Forelimb muscle (tissue), 1 donor: ENCODE measurements at places on chromosomes 7 and 10.

DNA sequence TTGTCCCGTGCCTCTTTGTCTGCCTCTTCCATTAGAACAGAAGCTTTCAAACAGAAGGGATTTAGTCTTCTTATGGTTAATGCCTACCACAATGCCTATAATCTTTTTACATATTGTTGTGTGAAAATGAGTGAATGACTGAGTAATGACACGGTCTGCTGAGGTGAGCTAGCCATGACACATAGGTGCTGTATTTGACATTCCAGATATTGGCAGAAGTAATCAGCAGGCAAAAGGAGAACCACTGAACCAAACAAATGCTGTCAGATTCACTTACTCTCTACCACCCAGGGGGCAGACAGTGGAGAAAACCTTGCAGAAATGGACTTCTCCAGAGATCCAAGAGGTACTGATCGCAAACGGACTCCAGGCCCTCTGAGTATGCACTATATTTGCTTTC is 377.2 kb upstream of the VWC2 start:
- no peak for DNase-seq

DNA sequence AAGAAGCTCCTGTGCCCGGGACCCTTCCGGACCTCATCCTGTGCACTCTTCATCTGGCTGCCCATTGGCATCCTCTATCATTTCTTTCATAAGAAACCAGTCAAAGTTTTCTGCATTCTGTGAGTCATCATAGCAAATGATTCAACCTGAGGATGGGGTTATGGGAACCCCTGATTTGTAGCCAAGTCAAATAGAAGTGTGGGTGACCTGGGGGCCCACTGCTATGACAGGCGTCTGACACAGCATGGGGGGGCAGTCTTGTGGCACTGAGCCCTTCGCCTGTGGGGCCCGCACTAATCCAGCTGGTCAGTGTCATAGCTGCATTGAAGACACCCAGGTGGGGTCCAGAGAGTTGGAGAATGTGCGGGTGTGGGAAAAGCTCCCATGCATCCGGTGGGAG is 230.4 kb downstream of the USP6NL start:
- no peak for DNase-seq

GRCh38 chr7:155462163-155462735 is 4.3 kb downstream of the EN2 start:
- no peak for DNase-seq

DNA sequence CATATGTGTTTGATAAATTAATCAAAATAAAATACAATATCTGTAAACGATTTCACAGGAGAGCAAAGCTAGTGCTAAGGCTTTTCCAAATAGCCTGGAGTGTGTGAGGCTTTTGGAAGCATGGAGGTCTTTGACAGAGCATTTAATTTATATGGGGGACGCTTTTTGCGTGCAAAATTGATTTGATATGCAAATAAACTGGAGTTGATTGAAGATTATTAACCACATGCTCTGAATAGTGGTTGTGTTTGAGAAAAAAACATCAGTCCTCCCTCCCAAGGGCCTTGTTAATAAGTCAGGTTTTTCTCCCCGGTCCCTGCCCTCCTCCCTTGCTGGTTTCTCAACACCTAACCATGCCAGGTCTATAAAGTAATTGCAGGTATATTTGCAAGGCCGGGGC is 85.1 kb upstream of the FGFR2 start:
- no peak for DNase-seq

- no peak for DNase-seq
These were observed 36.6 kb downstream of the RBM28 start for GRCh38 chr7:128307061-128307460.

- no peak for DNase-seq
These were observed 42.9 kb downstream of the C10orf120 start for GRCh38 chr10:122656741-122657140.

DNA sequence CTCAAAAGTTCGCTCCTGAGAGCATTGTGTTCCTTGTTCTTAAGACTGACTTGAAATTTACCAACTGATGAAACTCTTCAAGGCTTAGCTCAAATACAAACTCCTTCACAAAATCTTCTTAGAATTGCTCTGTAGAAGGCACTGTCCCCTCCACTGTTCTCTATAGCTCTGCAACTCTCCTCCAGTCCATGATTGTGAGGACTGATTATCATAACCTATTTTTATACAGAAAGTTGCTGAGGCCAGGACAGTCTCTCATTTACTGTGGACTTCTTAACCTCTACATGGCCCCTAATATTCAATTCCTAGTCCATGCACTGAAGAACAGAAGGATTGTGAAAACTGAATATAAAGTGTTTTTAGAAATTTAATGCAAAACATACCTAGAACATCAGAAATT is 53.2 kb downstream of the RHOBTB1 start:
- DNase-seq, result no peak

- DNase-seq, result no peak
These were observed 18.1 kb downstream of the LRMDA start for GRCh38 chr10:75449382-75450074.

DNA sequence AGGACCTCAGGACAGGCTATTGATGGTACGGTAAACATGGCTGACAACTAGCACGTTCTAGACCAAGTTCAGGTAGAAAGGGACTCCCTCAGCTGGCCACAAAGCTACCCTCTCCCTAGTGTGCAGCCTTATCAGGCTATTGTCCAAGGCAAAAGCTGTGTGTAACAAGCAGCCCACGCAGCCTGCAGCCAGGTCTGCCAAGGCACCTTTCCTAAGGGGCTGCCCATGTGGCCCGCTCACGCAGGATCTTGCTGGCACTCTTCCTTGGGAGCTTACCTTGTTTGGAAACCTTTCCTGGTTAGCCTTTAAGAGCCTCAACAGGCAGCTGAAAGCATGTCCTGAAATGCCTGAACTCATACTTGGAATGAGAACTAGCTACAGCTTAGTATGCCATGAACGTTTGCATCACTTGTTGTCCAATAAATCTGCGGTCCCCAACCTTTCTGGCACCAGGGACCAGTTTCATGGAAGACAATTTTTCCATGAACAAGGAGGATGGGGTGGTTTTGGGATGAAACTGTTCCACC is 51.7 kb downstream of the SYPL1 start:
- DNase-seq, result no peak

DNA sequence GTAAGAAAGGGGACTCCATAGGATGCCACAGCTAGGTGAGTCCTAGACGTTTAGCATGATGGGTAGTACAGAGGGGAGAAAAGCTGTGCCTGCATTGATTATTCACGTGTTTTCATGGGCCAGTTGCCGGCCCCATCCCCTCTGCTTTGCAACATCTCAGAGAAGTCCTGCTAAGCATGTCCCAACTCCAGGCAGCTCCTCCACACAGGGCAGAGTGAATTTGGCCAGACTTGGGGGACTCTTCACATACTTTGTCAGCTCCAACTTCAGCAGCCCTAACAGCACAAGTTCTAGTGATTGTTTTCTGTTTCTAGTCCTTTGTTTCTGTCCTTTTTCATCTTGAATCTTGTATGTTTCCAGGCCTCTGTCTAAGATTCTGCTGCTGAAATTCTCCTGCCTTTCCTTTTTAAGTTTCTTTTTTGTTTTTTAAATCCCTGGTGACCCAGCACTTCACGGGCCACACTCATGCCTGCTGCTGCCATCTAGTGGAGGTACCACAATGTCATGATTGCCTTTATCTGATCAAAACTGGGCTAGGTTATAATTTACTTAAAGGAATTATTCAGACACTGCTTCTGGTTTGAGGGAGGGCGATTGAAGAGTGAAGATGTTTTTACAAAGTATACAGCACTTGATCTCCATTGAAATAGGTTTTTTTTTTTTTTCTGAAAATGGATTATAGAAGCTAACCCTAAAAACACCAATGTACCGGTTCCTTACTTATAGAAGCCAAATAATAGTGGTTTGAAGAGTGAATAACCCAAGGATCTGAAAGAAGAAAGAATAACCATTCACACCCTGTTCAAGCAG is 276.9 kb downstream of the CSTF2T start:
- peak; percentile 46 for DNase-seq

GRCh38 chr10:119705434-119705831 is 20.4 kb upstream of the INPP5F start:
- DNase-seq, result no peak

- DNase-seq, result no peak
These were observed 57.4 kb upstream of the TRIM8 start for GRCh38 chr10:102586858-102587257.

DNA sequence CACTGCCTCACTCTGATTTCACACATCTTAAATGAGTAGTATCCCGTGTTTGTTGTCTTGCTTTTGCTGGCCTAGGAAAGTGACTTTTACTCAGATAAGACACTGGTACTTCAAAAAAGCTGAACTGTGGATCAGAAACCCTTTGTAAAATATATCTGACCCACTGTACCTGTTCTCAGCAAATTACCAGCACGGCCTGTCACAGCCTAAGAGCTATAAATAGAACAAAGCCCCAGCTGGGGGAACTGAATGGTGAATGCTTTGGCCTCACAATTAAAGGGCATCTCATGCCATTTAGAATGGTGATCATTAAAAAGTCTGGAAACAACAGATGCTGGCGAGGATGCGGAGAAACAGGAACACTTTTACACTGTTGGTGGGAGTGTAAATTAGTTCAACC is 76.1 kb downstream of the CREB3L2 start:
- DNase-seq, result no peak

DNA sequence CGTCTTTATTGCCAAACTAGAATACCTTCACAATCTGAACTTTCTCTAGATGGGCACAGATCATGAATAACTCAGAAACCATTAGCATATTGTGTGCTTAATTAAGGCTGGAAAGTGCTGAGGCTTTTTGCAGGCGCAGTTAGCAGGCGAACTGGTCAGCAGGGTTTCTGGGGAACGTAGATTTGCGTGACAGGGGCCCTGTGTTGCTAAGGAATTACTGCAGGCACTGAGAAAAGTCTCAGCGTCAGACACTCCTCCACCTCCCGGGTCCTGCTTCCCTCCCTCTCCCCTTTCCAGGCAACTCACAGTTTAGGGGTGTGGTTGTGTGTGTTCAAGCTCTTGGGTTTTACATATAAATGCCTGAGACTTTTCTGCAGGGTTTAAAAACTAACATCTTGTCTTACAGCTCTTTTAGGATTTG is 2.2 kb downstream of the MAP3K8 start:
- DNase-seq, result no peak

- peak; percentile 39 for DNase-seq
These were observed 119.0 kb downstream of the FZD1 start for GRCh38 chr7:91383053-91383904.

DNA sequence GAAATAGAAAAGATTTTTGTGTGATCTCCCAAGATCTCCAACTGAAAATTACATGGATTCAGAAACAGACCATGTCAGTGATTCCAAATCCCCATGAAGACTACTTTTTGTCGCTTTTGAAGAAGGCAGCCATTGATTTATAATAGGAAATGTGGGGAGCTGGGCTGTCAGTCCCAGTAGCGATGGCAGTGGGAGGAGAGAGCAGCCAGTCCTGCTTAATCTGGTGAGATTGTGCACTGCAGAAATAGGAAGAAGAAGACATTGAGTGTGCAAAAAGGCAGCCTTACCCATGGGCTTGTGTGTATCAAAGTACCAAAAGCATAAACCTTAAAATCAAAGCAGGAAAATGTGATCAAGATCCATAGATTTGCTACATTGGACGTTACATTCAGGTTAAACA is 4.8 kb downstream of the ADRB1 start:
- DNase-seq, result no peak

DNA sequence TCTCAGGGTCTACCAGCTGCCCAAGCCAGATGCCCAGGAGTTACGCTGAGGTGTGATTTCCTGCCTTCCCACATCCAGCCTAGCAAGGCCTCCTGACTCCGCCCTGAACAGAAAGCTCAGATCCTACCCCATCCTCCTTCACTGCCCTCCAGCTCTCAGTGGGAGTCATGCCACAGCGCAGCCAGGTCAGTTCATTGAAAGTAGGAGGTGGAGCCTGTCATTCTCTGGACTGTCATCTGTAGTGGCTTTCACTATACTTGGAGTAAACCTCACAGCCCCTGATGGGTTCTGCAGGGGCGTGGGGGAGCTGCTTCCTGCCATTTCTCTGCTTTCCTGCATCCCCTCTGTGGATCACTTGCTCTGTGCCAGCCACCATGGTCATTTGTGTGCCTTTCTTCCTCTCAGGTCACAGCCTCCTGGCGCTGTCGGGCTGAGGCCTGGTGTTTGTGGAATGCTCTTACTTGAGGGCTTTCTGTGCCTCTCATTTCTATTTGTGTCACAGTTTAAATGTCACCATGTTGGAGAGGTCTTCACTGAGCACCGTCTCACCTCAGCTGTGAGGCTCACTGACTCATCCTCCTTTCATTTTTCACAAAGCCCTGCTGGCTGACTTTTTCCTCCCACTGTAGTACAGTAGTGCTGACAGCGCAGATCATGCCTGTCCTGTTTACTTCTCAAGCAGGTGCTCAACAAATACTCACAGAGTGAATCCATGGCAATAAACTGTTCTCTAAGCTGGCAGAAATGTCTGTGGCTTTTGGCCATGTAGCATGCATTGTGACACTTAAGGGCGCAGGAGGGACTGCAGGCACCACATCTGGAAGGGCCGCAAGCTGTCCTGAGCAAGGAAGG is 61.0 kb upstream of the TMEM248 start:
- DNase-seq, result no peak

GRCh38 chr10:68992636-68993440 is 4.2 kb downstream of the KIFBP start:
- no peak for DNase-seq

- DNase-seq, result no peak
These were observed 161.7 kb upstream of the BMPER start for GRCh38 chr7:33743594-33743993.

- no peak for DNase-seq
These were observed 3.7 kb upstream of the HDAC9 start for GRCh38 chr7:18491871-18492270.

- no peak for DNase-seq
These were observed 160.3 kb downstream of the PAXIP1 start for GRCh38 chr7:154842591-154842990.

DNA sequence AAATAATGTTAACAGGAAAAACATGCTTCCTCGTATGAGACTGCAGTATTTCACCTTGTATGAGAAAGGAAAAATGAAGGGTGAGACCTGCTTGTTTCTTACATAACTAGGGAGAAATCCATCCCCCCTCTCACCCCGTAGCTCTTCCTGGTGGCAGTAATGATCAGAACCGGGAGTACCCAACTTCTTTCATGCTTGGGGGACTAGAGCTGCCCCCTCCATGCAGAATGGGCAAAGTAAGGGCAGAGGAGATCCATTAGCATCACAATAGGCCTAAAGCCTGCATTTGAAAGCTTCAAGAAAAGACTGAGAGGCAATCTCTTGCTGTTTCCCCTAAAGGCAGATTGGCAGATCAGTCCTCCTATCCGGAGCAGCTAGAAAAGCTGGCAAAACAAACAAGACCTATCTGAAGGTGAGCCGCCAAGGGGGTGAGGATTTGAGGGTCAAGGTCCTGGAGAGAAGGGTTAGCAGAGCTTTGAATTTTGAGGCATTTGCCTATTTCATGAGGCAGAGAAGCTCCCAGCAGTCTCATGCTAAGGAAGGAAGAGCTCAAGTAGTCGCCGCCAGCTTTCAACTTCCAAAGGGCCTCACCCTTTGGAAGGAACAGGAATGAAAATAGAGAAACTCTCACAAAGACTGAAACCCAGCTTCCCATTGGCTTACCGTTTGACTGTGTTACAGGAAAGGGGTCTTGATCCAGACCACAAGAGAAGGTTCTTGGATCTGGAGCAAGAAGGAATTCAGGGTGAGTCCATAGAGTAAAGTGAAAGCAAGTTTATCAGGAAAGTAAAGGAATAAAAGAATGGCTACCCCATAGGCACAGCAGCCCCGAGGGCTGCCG is 36.2 kb downstream of the BAG3 start:
- DNase-seq, result no peak

GRCh38 chr7:26237035-26237807 is 35.7 kb downstream of the CBX3 start:
- DNase-seq, result no peak
